ENCODE measurements at places on chromosomes 1 and 21.

DNA sequence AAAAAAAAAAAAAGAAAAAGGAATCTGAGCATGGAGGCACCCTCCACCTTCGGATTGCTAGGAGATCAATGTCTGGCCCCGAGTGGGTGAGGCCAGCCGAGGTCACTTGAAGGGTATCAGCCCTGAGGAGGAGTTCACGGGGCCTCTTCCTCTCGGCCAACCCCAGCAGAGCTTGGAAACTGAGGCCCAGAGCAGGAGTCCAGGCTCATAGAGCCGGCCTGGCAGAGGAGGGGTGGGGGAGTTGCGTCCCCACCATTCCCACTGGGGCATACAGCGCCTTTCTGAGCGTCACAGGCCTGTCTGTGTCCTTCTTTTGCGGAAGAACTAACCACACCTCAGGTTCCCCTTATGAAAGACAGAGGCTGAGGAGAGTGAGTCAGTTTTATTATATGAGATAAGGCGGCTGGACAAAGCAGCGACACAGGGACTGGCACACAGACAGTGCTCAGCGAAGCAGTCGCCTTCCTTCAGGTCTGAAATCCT, 17.1 kb upstream of the EPHA2 start:
- no peak for DNase-seq

DNA sequence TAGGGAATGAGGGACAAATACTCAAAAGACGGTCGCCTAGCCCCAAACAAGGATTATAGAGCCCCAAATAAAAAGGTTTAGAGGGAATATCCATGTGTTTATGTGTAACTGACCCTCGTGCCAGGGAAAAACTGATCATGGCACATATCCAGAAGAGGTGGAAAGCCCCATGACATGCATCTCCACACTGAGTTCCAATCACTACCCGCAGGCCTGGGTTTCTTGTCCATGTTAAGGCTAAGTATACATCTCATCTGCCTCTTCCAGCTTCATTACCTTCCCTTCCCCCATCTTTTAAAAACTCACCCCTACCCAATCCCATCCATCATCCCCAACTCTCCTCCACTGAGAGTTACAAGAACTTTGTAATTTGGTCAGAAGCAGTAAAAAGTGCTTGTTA, 15.2 kb downstream of the GADD45A start:
- DNase-seq: no peak

- DNase-seq: no peak
These were observed 205.3 kb downstream of the FGGY start for GRCh38 chr1:59502009-59502691.

- no peak for DNase-seq
These were observed 17.5 kb downstream of the RASSF5 start for GRCh38 chr1:206524739-206525364.

DNA sequence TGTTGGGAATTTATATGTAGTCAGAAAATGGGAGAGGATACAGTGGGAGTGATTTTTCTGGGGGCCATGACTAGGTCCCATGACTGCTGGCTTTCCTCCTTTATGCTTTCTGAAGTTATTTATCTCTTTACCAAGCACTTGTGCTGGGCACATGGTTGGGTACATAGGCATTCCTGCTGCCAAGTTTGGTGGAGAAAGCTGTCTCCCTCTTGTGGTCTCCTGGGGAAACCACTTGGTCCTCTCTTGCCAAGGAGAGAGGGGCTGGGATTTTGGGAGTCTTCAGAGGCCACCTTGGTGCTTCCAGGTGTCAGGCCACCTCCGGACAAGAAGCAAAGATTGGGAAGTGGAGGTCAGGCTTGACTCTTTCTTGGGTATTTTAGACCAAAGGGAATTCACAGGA, 120.2 kb upstream of the KCNE2 start:
- DNase-seq: no peak

DNA sequence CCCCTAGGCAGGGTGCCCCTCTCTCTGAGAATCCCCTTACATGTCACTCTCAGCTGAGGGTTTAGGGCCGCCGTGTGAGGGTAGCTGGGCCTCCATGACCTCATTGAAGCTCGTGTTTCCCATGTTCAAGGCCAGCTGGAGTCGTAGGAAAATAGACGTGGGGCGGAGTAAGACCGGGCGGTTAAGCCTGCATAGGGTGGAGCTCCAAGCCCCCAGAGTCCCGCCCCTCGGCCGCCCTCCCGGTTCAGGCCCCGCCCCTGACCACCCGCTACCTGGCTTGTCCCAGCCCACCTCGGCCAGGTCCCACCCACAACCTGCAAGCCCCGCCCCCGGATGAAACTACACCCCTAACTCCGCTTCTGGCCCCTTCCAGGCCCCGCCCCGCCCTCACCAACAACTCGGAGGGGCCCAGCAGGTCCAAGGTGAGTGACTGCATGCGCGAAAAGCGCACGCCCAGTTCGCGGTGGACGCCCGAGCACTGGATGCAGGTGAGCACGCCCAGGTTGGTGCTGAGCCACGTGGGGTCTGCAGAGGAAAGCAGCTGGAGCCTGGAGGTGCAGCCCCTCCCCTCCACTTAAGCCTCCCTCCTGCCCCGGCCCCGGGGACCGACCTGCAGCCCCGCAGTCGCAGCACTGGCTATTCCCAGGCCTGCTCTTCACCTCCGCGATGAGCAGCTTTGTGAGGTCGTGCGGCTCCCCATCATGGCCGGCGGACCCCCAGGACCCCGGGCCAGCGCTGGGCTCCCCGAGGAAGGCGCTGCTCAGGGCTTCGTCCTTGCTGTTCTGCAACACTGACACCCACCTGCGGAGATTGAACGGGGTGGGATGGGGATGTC, 12.2 kb upstream of the TCEA3 start:
- peak; percentile 78 for DNase-seq

DNA sequence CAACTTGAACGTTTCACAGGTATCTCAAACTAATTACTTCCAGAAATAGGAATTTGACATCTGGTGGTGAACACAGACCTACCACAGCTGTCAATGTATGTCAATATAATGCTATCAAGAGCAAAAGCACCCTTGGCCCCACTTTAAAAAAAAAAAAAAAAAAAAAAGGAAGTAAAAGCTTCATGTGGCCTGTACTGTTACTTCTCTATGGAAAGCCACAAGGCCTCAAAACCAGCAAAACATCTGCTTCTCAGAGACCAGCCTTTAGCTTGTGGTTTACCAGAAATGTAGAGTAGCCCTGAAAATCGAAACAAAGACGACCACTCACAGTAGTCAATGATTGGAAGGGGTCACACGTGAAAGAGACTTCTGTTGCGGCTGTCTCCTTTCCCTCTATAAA, 109.6 kb downstream of the SLC45A1 start:
- no peak for DNase-seq

GRCh38 chr1:247822060-247822459, 1.9 kb downstream of the OR14A16 start:
- no peak for DNase-seq

DNA sequence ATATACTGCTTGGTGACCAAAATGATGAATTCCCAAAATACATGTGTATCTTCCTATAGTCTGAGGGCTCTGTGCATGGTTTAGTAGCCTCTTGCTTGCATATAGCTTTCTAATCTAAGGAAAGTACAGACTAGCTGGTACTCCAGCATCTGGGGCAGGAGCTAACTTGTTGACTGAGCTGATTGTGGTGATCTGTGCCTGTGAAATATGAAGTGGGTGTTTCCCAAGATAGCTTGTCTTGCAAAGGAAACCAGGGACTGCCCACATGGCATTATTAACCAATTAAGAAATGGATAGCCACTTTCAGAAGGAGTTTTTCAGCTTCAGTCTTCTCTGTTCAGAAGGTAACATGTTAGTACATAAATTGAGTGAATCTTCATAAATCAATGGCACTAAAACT, 219.8 kb downstream of the NEGR1 start:
- DNase-seq: no peak

DNA sequence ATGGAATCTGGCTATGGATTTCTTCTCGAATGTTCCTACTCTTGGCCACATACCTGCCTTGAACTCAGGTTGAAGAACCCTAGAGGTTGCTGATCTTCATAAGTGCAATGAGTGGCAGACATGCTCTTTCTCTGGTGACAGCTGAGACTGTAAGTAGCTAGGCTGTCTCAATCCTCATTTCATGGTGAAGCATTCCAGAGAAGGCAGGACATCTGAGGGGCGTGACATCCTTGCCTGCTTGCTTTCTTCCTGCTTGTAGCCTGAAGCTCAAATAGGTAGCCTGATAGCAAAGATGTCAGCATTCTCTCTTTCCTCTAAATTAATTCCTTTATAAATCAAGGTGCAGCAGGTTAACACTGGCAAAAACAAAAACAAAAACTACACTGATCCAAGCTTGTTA, 114.6 kb upstream of the MAGI3 start:
- DNase-seq: no peak

- DNase-seq: no peak
These were observed 53.3 kb downstream of the TEX35 start for GRCh38 chr1:178566187-178566586.

DNA sequence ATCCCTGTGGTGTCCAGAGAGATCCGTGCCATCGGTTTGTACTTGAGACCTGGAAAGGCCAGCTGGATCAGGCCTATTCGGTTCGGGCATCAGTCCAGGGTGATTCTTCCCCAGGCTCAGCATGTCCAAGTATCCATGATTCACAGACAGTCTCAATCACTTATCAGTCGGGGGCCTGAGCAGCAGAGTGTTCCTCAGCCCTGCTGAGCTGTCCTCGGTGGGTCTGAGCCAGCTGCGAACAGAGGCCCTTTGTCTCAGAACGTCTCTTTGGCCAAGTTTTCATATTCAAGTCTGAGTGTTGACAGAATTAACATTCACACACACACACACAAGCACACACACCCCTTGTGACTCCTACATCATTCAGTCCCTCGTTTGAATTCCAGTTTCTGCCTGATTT, 33.4 kb upstream of the OSBPL9 start:
- DNase-seq: no peak

- DNase-seq: no peak
These were observed 166.8 kb upstream of the ARHGEF16 start for GRCh38 chr1:3287656-3288160.

DNA sequence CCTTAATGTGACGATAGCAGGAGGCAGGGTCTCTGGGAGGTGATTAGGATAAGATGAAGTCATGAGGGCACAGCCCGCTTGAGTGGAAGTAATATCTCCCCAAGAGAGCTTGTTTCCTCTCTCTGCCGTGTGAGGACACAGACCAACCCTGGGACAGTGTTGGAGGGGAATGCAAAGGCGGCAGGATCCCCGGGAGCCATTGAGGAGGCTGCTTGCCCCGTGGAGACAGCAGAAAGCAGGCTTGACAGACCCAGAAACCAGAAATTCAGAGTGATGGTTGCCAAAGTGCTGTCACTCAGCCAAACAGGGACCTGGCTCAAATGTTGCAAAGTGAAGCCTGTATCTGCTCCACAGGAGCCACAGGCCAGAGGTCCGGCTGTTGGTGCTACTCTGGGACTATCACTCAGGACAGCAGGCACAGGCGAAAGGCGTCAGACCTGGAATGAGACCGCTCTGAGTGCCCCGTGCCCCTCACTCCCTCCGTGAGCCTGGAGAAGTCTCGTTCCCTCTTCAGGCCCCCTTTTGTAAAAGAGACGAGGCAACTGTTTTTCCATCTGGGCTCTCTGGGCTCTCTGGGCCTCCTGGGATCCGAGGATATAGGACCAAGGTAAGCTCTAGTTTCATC, 96.6 kb upstream of the VANGL1 start:
- DNase-seq: no peak
